ENCODE measurements at places on chromosomes 5 and 9.

DNA sequence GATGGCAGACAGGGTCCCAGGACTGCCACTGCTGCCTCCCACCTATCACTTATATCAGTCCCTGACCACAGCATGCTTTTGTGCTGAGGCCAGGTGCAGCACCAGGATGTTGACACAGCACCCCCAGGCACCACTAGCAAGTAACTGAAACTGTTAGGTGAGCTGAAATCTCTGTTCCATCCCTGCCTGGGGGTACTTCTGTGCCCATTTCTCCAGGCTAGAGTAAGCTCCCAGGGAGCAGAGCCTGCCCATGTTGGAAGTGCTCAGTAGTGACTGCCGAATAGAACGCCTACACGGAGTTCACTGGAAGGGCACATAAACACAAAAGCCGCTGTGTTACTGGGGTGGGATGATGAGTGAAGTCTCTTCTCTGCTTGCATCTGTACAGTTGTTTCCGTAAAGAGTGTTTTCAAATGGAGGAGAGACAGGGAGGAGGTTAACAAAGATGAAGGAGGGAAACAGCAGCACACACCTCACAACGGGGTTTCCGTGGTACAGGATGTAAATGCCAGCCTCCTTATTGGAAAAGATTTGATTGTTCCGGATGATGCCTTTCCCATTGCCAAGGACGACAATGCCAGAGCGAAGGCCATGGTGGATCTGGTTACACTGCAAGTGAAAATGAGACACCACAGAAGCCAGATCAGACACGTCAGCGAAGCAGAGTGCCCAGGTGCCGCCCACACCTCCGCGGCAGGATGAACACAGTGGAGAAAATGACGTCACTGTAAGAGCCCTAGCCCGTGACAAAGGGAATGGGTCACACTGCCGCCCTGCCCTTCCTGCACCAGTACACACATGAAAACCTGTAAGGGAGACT is 43.1 kb downstream of the POLR1E start:
- DNase-seq = no peak

- no peak for DNase-seq
Observed at GRCh38 chr5:169216866-169217265, 84.1 kb downstream of the SLIT3 start.

GRCh38 chr9:18935541-18935940 is 97.5 kb downstream of the SAXO1 start:
- no peak for DNase-seq

GRCh38 chr5:152349683-152350526 is 55.2 kb downstream of the NMUR2 start:
- DNase-seq = peak; percentile 23

GRCh38 chr9:138007918-138008841 is 130.6 kb downstream of the CACNA1B start:
- no peak for DNase-seq

GRCh38 chr5:28190011-28190410 is 1151.6 kb upstream of the CDH9 start:
- no peak for DNase-seq

DNA sequence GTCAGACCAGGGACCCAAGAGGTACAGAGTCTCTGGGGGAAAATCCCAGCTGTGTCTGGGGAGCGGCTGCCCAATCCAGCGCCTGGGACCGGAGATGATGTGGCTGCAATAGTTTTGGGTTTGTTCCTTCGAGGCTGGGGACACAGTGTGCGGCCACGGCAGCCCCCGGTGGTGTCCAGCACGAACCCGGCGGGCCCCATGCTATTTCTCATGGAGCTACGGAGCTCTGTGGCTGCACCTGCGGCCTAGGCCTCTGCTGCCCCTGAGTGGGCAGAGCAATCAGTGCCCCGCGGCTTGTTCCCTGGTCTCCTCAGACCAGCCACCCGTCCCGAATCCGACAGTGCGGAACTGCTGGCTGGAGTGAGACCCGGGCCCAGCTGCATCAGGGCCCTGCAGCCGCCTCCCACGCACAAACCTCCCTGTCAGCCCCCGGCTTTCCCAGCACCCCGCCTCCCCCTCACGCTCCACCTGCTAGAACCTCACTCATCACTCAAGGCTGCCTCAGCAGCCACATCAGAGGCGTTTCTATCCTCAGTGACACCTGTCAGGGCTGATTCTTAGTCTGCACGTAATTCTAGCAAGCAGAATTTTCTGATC is 29.0 kb downstream of the SARDH start:
- peak; percentile 87 for DNase-seq

DNA sequence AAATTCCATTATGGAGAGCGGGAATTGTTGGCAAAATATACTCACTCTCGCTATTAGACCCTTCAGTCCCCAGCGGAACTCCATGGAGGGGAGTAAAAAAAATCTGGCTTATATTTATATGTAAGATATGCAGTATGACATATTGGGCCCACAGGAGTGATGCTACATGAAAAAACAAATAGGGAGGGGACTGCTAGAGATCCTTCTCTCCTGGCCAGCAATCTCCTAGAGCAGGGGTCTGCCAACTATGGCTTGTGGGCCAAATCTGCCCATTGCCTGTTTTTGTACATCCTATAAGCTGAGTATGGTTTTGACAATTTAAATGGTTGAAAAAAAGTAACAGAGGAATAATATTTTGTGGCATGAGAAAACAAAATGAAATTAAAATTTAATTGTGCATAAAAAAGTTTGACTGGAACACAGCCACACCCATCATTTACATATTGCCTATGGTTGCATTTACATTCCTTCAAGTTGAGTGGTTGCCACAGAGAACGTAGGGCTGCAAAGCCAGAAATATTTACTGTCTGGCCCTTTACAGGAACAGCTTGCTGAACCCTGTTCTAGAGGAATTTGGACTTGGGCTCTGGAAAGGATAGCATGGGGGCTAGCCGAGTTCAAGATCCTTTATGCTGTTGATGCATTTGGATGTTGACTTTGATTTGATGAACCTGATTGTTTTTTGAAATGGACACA is 197.3 kb upstream of the CLINT1 start:
- no peak for DNase-seq

GRCh38 chr5:35098214-35098613 is 50.5 kb upstream of the AGXT2 start:
- no peak for DNase-seq

DNA sequence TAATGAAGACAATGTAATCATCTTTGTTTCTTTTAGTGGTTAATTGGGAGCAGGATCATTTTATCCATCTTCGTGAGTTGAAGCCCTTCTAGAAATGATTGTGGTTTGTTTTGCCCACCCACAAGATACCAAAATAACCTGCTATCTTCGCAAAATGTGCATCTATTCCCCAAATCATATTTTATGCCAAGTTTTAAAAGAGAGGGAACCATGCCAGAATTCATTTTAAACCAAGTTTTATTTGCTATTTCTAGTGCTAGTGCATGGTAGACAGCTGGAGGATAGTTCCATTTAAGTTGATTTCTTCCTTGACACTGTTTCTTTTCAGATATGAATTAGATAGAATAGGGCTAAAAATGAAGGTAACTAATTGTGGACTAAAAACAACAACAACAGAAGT is 104.2 kb downstream of the RAB3C start:
- no peak for DNase-seq

- no peak for DNase-seq
Observed at GRCh38 chr9:78213712-78214111, 22.2 kb upstream of the CEP78 start.

- no peak for DNase-seq
Observed at GRCh38 chr9:136985027-136985602, 2.3 kb downstream of the LCNL1 start.

GRCh38 chr9:134343637-134344036 is 17.4 kb downstream of the RXRA start:
- DNase-seq = no peak

GRCh38 chr5:13648822-13649221 is 295.7 kb downstream of the DNAH5 start:
- no peak for DNase-seq

GRCh38 chr9:21906881-21907280 is 87.3 kb downstream of the CDKN2A start:
- no peak for DNase-seq

DNA sequence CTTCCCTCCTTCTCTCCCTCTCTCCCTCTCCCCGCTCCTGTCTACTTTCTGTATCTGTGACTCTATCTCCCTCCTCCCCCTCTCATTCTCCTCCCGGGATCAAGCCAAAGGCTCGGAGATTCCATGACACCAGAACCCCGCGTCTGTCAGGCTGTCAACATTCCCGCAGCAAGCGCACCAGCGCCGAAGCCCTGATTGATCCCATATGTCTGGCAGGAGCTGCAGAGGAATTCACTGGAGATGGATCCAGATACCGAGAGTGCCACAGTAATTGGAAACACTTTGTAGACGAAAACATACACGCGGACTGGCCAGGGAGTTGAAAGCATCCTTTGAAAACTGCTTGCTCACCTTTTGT is 300 bp upstream of the SVEP1 start:
- DNase-seq = no peak

DNA sequence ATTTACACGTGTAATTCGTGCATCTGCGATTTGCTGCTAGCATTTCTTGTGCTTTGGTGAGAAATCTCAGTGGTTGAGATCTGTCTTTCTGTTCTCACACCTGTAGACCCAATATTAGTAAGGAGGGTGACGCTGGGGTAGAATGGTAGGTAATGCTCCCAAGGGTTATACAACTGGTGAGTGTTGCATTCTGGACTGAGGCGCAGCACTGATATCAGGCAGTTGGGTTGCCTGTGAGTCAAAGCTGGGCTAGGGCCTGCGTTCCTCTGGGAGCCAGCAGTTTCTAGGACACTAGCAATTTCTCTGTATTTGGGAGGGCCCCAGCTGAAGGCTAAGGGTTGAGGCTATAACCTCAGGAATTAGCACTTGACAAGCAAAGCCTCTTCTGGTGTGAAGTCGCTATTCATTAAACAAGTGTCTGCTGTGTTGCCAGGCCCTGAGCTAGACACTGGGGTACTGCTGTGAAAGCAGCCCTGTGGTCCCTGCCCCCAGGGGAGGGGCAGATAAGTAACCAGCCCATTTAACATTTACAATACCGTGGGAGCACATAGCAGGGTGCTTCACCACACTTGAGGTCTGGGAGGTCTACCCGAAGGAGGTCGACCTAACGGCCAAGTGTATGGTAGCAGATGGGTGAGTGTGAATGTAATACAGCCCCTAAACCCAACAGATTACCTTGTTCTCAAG is 28.7 kb downstream of the LARP1 start:
- no peak for DNase-seq

DNA sequence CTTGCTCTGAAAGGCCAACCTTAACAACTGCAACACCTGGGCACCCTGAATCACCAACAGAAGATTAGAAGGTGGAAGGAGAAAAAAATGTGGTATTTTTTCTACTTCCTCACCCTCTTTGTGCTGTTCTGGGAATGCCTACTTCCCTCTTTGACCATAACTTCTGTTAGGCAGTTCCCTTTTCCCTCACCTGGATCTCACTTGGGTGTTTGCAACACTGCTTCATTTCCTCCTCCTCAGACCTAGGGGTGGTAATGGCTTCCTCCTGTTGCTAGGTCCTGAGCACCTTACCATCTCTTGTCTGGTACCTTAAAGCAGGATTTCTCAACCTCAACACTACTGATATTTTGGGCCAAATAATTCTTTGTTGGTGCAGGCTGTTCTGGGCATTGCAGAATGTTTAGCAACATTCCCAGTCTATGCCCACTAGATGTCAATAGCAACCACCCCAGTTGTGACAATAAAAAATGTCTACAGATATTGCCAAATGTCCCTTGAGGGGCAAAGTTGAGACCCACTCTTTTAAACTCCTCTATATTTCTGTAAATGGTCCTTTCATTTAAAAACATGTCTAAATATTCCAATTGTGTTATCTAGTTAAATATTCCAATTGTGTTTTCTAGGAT is 300.0 kb upstream of the VLDLR start:
- DNase-seq = no peak

GRCh38 chr9:2761424-2761823 is 44.1 kb downstream of the KCNV2 start:
- no peak for DNase-seq

GRCh38 chr5:115723220-115723619 is 93.2 kb downstream of the CDO1 start:
- DNase-seq = no peak

DNA sequence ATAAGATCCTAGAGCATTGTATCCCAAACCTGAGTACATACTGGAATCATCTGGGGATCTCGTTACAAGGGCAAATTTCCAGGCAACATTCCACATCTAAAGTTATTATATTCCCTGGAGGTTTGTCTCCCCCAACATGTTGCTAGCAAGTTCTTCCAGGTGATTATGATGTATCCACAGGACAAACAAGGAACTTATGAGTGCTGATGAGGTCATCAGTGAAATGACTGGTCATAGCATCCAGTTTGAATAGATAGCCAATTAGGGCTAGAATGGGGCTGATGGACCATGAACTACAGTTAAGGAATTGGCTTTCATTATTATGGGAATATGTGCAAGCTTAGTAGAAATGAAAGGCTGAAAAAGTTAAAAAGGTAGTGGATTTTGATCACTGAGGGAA is 115.2 kb downstream of the CWC27 start:
- no peak for DNase-seq

- DNase-seq = no peak
Observed at GRCh38 chr5:92409134-92409533, 1026.0 kb upstream of the ARRDC3 start.

- DNase-seq = no peak
Observed at GRCh38 chr5:133891390-133891789, 77.0 kb downstream of the C5orf15 start.

DNA sequence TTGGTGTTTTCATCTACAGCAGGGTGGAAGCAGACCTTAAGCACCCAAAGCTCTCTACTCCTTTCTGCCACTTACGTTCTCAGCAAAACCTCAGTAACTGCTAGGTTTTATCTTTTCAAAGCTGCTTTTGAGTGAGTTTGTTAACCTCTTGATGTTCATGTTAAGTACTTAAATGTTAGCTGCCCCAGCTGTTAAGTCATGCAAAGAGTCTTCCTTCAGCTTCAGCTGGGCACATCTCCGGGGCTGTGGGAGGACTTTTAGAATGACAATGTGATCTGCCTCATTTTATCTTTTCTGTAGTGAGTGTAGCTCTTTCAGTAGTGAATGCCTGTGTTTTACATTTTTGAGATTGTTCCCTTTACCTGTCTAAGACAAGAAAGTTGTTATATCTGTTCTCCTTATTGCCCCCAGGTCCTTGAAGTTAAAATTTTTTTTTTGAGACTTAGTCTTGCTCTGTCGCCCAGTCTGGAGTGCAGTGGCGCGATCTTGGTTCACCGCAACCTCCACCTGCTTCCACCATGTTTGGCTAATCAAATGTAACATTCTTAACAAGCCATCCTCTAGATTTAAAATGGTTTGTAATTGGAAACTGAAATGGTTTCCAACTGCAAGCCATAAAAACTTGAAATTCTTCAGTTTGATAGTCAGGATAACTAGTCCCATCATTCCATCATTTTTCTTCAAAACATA is 19.6 kb downstream of the KDM4C start:
- no peak for DNase-seq

GRCh38 chr9:110058304-110058953 is 149.5 kb downstream of the C9orf152 start:
- no peak for DNase-seq

- DNase-seq = no peak
Observed at GRCh38 chr5:139752506-139753473, 42.8 kb upstream of the PSD2 start.

DNA sequence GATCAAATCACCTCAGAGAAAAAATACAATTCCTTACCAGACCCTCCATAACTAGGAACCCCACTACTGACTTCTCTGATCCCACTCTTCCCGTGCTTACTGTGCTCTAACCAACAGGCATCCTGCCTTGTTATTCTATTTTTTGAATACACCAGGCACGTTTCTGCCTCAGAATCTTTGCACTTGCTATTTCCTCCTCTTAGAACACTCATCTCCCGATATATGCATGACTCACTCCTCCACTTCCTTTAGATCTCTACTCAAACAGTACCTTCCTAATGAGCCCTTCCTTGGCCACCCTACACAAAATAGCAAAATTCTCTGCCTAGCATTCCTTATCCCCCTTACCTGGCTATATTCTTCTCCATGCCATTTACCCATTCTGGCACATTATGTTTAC is 43.9 kb downstream of the MAPKAP1 start:
- DNase-seq = no peak
